ENCODE measurements at places on chromosomes 4 and X. TPM values are rescaled to one million over a fixed set of nuclear protein-coding genes. Genes with fewer than 3 reads are reported as not detected.

The GPRASP2 gene
- 27.3 TPM for total RNA-seq

The UGT2B7 gene
- total RNA-seq: not detected

The FAM47E gene
- 1.3 TPM for total RNA-seq

The NPY1R gene
- total RNA-seq: not detected

The VCX3A gene
- not detected for total RNA-seq

The TREX2 gene
- total RNA-seq: 1.7 TPM

The XK gene
- under 0.01 TPM for total RNA-seq

The ATP2B3 gene
- total RNA-seq: not detected

The MAGEB2 gene
- total RNA-seq: not detected

The AMOT gene
- total RNA-seq: 21.0 TPM

All from smooth muscle cell of trachea (primary cell).